SK-N-MC (cell line): ENCODE measurements at places on chromosomes 2 and 18.

GRCh38 chr2:236047886-236048540 is 120.2 kb downstream of the GBX2 start:
- DNase-seq = no peak

GRCh38 chr18:8341481-8342230 is 267.6 kb upstream of the RAB12 start:
- no peak for DNase-seq

GRCh38 chr2:21258082-21258481 is 134.3 kb downstream of the TDRD15 start:
- no peak for DNase-seq

DNA sequence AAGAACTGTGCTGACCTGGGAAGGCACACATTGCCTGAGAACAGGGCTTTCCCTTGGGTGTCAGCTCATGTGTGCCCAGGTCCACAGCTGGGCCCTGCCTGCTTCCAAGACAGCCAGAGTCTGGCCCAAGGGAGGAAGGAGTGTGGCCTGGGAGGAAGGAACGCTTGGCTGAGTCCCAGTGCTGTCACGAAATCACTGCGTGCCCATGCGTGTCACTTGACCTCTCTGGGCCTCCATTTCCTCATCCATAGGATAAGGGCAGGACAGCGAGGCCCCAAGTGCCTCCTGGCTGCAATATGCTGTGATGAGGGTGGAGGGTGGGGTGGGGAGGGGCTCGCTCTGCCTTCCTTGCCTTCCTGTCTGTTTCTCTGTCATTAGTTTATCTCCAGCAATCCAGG is 642 bp upstream of the KCNK3 start:
- DNase-seq = no peak

GRCh38 chr2:134155134-134155533 is 98.7 kb upstream of the MGAT5 start:
- DNase-seq = no peak

DNA sequence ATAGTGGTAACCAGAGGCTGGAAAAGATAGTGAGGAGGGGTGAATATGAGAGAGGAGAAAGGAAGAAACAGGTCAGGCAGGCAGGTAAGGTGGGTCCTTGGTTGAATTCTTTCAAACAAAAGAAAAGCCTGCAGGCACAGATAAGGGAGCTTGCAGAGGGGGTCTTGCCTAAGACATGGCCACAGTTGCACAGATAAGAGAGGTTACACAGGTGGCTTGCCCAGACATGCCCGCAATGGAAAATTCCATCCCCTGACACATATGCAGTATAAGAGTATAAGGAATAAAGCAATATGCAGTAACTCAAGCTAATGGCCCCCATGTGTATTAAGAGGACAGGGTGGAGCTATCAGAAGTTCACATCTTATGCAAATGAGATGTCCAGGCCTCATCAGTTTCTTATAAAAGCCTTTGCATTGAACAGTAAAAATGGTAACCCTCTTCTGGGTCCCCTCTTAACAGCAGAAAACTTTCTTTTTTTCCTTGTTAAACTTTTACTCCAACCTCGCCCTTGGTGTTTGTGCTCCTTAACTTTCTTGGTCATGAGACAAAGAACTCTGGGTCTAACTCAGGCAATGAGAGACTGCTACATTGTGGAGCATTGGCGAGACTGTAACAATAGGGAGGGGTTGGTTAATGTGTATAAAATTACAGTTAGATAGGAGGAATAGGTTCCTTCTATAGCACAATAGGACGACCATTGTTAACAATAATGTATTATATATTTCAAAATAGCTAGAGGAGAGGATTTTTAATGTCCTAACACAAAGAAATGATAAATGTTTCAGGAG is 764.6 kb downstream of the TSN start:
- no peak for DNase-seq

GRCh38 chr2:225173909-225174308 is 131.6 kb upstream of the DOCK10 start:
- DNase-seq = no peak

DNA sequence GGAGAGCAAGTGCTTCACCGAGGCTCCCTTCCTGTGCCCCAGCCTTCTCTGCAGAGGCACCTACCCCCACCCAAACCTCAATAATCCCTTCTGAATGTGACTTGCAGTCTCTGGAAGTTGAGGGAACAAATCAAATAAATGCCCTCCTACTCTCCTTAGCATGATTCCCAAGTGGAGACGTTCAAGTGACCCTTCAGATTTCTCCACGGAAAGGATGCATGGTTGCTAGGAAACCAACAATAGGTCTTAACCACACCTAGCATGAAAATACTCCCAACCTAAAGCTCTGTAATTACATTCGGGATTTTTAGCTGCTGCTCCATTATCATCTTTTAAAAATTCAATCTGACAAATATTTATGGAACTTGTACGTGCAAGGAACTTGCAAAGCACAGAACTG is 50.2 kb upstream of the CABLES1 start:
- no peak for DNase-seq

GRCh38 chr18:7626175-7626921 is 59.2 kb downstream of the PTPRM start:
- DNase-seq = no peak

DNA sequence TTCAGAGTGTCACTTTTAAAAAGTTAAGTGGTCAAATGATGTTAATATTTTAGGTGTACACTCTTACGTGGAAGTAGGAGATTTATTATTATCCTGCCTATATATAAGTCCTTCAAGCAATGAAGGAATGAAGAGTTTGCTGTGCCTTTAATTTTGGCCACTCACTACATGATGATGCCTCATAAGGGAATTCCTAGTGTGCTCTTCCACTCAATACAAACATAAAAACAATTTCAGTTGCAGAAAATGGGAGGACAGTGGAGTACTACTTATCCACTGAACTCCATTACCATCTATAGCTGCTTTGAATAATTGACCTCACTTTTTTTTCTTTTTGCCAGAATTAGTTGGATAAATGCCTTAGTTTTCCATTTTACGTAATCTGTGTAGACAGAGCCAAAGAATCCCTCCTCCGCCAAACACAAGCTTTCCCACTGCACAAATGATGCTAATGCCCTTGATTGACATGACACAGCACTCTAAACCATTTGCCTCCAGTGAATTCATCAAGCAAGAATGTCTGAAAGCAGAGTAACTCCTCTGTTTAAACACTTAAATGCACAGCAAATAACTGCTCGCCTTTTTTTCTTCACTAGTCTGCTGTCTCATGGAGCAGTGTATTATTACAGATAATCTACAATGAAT is 751.1 kb upstream of the FANCL start:
- no peak for DNase-seq

GRCh38 chr2:129764376-129765325 is 214.8 kb upstream of the RAB6C start:
- DNase-seq = no peak

DNA sequence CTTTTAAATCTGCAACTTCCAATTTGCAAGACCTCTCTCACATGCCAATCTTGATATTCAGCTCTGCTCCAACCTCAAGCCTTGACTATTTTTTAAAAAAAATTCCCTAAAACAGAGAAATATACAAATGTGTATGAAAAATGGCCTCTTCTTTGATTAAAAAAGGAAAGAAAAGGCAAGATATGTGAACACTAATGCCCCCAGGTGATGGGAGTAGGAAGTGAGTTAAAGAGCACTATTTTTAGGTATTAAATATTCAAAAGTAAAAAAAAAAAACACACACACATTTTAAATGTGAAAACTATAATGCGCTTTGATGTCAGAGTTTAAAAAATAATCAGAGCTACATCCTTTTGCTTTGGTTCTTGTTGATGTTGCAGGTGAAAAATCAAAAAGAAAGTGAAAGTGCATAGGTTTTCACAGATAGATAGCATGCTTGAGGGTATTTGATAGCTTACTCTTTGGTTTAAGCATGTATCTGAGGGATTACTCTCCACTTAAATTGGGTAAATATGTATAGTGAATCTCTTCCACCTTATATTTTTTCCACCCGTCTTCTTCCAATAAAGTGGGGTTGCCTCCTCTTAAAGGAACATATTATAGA is 406.0 kb upstream of the POU3F3 start:
- no peak for DNase-seq

GRCh38 chr2:102141011-102141943 is 1.3 kb upstream of the IL1R1 start:
- no peak for DNase-seq

DNA sequence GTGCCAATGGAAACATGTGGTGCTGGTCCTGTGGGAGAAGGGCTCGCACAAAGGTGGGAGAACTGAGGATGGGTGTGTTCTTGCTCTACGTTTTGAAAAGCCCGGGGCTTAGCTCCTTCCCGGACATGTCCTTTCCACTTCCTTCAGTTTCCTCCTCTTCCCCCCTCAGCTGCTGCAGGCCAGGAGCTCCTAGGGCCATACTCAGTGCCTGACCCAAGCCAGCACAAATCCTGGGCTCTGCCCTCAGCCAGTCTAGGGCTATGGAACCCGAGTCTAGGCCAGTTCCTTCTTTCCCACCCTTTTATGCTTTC is 1.4 kb upstream of the SIX2 start:
- DNase-seq = no peak

DNA sequence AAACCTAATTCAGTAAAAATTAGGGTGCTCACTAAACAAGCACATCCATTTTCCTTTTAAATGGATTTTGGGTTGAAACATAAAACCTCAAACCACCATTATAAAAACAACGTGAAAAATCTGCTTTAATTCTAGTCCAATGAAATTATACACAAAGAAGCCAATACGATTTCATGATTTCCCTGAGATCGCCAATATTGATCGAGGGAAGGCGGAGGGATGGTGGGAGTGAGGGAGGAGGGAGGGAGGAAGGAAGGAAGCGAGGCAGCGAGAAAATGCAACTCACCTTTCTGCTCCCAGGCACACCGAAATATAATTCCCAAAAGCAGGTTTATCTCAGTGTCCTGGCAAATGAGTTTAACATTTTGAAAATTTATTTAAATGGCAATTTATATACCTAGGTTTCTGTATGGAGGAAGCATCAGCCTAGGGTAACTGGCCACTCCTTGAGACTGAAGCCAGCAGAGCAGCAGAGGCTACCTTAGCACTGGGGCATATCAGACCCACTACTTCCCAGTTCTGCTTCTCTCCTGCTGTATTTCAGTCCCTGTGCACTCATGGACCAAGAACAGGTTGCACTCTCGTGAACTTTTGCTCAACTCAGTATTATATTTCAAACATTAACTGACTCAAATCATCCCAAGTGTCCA is 2.3 kb upstream of the ONECUT2 start:
- no peak for DNase-seq

DNA sequence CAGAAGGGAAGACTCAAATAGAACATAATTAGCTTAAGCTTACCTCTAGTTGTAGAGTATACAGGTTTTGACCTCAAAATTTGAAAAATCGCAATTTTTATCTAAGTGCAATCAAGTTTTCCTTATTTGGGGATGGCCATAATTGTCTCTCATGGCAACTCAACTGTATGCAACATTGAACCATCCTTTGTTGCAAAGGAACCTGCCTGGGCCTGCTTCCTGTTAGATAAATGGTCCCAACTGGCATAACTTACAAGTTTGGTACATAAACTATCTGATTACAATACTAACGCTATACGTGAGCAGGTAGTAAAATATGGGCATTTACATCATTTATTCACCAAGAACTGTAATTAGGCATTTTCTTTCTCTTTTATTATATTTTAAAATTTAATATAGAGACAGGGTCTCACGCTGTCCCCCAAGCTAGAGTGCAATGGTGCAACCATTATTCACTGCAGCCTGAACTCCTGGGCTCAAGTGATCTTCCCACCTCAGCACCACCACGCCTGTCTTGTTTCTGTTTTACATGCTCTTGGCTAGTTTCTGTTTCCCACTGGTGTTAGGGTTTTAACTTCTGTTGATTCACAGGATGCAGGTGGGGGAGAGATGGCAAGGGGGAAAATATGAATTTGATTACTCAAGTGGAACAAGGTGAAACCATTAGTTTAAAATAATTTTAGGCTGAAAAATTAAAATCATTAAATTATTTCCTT is 55.3 kb upstream of the B3GNT2 start:
- no peak for DNase-seq

DNA sequence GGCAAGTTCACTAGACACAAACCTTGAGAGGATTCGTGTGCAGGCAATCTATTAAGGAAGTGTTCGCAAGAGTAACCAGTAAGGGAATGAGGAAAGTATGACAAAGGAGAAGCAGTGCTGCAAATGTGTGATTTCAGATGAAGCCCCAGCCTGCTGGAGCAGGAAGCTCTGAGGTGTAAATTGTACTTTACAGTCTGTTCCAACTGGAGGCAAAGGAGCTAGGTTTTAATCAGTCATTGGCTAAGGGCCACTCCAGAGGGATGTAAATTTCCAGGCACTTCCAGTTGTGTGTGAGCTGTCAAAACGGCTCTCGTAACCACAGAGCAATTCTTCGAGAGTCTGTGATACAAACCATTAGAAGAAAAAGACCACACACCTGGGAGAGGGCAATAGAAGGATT is 359.5 kb upstream of the FAM98A start:
- DNase-seq = no peak

DNA sequence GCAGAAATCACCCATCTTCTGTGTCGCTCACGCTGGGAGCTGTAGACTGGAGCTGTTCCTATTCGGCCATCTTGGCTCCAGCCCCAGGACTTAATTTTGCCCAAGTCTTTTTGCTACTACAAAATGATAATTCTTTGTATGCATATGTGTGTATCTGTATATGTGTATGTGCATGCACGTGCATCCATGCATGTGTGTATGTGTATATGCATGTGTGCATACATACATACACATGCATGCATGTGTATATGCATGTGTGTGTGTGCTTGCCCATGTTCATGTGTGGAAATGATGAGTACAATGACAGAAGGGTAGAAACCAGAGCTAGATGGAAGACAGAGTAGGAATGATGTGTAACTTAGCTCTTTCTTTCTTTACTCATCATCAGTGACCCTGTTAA is 497.9 kb upstream of the SPRED2 start:
- no peak for DNase-seq

- no peak for DNase-seq
Measured at GRCh38 chr18:79445696-79446561, 50.2 kb downstream of the NFATC1 start.
